Tibial artery (tissue), 4 donors: ENCODE measurements at places on chromosomes 7 and 10.

DNA sequence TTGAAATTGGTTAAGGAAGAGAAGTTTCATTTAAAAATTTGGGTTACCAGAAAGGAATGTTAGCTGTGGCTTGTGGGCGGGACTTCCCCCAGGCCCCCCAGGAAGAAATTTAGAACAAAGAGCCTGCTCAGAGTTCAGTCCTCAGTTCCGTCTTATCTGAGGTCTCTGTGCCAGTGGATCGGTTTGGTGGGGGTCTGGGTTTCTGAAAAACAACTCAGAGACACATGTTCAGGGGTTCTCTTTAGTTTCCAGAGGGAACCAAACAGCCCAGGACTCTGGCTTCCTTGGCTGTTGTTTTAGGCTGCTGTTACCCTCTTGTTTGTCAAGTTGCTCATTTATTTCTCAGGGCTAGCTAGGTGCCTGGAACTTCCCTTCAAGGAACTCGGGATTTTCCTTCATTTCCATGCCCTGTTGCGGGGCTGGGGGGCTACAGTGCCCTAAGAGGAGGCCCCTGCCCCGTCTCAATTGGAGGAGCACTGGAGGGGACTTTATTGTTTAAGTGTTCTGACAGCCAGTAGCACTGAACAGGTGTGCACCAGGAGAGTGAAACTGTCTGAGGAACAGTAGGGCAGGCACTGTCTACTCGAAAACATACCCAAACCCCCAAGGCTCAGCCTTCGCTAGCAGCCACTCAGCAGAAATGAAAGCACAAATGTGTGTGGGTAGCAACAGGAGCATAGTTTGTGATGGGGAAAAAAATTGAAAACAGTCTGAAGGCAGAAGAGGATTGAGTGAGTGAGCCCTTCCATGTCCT is 59.9 kb downstream of the ALOX5 start:
- DNase-seq: no peak

DNA sequence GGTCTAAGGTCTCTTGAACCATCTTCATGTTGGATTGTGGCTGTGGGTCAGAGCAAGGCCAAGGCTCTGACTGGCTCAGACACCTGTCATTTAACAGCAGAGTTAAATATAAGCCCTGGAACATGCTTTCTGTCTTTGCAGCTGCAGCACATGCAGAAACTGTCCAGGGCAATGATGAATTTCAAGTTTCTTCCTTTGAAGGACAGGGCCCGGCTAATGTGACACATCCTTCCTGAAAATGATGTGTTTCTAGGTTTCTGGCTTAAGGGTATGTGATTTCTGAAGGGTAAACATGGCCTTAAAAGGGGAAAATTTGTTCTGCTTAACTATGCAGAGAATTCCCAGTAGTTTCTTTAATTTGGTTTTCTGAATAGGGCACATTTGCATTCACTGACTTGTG is 34.0 kb upstream of the SLC35B4 start:
- DNase-seq: no peak

- no peak for DNase-seq
Observed at GRCh38 chr7:4022265-4022664, 659.8 kb upstream of the FOXK1 start.

DNA sequence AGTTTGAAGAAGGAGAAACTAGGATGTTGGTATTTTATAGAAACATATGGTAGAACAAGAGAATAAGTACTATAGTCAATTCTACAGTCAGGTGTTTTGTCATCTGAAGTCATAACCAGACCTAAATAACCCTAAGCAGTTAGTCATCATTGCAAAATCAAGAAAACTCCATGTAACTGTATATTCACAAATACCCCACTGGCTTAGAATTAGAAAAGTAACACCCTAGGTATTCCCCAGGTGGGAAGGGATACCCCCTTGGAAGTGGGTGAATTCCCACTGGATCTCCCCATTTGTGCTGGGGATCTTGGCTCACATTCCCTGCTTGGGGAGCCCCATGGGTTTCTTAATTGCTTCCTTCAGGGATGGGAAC is 45.9 kb upstream of the ITGB8 start:
- DNase-seq: no peak

- DNase-seq: no peak
Observed at GRCh38 chr7:42852531-42852930, 59.3 kb downstream of the C7orf25 start.

GRCh38 chr10:88647061-88647615 is 17.1 kb upstream of the LIPF start:
- DNase-seq: no peak

GRCh38 chr10:86258499-86258898 is 108.1 kb downstream of the GRID1 start:
- no peak for DNase-seq

DNA sequence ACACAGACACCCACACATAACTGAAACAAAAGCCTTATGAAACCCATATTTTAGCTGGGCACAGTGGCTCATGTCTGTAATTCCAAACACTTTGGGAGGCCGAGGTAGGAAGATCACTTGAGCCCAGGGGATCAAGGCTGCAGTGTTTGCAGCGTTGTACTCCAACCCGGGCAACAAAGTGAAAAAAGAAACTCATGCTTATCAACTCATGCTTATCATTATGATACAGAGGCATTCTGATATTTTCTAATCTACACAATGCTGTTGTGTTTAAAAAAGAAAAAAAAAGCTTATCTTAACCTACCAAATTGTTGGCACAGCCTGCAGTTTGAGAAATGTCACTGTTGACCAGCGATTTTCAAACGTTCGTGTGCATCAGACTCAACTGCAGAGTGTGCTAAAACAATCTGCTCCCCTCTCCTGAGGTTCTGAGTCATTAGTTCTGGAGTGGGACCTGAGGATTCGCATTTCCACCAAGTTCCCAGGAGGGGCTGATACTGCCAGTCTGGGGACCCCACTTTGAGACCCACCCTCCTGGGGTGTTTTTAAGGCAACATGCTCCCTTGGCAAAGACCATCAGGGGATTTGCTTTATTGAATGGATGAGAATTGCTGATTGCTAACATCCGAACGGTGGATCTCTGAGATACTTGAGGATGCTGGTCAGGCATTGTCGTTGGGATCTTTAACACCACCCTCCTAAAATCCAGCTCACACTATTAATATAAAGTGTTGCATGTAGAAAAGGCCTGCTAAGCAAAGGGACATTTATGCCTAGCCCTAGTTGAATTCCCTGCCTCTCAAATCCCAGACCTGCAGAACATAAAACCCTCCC is 16.2 kb downstream of the CHST3 start:
- no peak for DNase-seq

DNA sequence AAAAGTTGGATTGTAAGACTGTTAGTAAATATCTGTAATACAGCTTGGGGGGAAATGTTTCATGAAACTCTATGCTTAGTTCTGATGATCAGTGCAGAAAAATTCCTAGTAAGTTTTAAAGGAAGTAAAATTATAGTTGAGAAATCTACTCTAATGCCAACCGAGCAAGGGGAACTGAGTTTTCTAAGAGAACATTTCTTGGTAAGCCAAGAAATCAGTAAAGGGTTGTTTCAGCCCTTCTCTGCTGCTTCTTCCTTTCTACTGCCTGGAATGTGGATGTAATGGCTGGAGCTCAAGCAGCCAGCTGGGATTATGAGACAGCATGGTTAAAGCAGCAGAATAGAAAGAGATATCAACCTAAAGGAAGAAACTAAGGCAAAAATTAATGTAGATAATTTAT is 15.9 kb upstream of the AKR1B1 start:
- no peak for DNase-seq

DNA sequence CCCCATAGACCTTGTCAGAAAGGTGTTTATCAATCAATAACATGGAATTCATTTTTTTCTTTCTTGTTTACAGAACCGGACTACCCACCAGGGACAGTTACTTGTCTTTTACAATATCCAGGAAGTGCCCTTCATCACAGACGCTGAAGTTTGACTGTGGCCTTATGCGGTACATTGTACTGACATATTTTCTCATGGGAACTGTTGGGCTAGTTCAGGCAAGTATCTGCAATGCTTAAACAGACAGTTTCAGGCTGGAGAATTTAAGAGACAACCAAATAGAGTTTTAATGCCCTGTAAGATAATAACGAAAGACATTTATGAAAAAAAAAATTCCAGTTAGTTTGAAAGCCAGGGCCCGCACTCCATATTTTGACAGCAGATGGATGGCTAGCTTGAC is 246.4 kb downstream of the GATA3 start:
- DNase-seq: no peak

DNA sequence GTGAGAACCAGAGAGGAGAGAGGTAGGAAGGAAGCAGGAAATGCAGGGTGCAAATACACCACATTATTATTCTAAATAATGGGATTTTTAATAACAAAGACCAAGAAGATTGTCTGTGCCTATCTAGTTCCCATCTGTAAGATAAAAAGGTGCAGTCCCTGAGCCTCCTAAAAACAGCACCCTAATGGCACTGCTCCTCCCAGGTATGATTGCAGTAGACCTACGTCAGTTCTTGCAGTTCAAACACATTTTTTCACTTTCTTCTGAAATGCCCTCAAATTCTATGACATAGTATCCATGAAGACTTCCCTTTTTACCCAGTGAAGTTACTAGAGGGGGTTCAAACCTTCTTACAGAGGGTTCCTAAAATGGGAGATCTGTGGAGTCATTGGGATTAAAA is 70.6 kb downstream of the FIGNL1 start:
- DNase-seq: no peak

DNA sequence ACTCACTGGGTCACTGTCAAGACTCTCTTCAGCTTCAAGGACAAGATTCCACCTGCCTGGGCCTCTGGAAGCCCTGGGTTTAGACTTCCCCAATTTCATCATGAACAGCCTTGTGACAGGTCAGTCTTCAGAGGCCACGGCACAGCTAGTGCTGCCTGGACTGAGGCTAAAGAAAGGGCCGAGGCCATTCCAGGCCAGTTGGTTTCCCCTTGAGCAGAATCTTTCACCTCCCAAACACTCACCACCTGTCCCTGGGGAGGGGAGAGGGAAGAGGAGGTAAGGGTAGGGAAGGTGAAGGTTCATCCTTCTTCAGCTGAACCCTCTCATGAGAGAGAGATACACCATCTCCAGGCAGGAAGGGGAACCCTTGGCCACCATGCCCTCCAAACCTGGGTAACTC is 24.3 kb downstream of the HSPA12A start:
- no peak for DNase-seq

GRCh38 chr7:151652111-151652510 is 132.4 kb upstream of the RHEB start:
- DNase-seq: no peak

DNA sequence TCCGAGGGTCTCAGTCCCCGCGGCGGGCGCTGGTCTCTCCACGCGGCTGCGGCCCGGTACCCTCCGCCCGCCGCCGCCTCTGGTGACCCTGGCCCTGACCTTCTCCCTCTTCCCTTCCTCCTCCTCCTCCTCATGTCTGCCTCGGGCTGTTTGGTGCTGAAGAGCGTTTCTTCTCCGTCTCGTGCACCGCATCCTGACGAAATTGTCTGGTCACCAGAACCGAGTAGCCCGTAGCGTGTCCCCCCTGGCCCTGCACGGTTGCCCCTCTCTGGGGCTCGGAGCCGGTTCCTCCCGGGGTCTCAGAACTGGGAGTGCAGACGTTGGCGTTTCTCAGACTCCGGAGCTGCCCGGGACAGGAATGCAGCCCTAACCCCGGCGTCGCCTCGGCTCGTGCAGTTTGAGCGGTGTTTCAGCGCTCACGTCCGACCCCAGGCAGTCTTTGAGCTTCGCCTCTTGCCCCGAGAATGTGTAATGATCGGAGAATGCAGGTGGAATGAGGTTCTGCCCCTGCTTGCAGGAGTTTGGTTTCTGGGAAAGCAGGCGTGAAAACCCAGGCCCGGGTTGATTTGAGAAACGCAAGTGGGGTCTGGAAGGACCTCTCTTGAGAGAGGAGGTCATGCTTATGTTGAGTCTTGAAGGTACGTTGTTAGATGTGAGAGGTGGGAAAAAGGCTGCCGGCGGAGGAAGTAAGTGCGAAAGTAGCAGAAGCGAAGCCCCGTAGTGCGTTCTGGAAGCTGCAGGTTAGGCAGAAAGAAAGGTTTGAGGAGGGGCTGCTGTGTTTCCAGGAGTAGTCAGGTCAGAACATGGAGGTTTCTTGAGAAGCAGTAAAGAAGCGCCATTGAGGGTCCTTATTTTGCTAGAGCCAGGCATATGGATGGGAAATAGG is 743 bp downstream of the RBM17 start:
- DNase-seq: no peak

GRCh38 chr10:30928742-30929141 is 102.9 kb downstream of the ZNF438 start:
- no peak for DNase-seq

GRCh38 chr7:135463908-135464307 is 46.0 kb downstream of the CNOT4 start:
- DNase-seq: no peak

DNA sequence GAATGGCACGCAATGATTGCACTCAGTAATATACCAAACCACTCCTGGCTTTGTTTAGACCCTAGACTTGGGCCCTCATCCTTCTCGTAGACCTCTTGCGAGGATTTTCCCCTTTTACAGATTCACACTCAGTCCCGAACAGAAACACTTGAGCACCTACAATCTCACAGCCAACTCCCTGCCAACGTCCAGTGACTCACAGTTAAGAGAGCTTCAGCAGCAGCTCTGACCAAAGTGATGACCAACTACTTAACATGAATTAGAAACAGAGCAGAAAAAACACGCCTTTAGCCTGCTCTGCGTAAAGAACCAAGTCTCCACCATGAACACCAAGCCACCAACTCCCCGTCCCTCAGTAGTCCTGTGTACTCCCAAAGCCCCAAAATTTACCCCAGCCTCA is 2.2 kb downstream of the DNAJC30 start:
- no peak for DNase-seq

DNA sequence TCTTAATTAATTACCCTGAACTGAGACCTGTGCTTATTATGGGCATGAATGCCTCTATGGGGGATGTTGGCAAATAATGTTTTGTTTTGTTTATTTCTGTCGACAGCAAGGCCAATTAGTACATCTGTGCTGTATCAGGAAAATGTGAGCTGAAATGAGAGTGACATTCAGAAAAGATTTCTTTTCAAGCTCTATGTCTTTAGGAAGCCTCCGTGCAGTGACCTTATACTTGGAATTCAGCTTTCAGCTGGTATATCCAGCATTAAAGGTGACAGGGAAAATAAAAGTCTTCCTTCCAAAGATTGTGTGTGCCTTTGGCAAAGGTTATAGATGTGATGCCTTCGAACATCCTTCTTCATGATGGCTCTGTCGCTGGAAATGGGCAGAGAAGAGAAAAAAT is 1061.1 kb downstream of the SORCS3 start:
- DNase-seq: no peak

GRCh38 chr10:59332581-59332980 is 29.8 kb downstream of the FAM13C start:
- no peak for DNase-seq

DNA sequence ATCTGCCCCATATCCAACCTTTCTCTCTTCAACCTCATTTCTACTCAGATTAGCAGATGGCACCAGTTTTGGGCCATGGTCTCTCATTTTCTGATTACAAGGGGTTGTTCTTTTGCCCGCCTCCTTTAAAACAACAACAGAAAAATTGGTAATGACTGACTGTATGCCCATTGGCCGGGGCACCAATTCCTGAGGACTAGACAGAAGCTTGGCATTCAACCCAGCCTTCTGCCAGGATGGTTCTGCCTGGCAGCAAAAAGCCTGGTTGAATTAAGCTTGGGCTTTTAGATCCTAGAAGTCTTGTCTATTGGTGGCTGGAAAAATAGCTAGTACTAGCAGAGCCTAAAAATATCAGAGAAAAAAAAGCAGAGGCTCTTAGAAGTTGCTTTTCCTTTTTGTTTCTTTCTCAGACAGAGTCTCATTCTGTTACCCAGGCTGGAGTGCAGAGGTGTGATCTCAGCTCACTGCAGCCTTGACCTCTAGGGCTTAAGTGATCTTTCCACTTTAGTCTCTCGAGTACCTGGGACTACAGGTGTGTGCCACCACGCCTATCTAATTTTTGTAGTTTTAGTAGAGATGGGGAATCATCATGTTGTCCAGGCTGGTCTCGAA is 402.6 kb downstream of the AUTS2 start:
- no peak for DNase-seq

- no peak for DNase-seq
Observed at GRCh38 chr7:36602934-36603887, 121.1 kb downstream of the AOAH start.
